ENCODE measurements at places on chromosomes 5 and 9. TPM values are rescaled to one million over a fixed set of nuclear protein-coding genes. Genes with fewer than 3 reads are reported as not detected.

CHSY3 gene
- total RNA-seq = 1.2 TPM

ALDOB gene
- not detected for total RNA-seq

DNAH5 gene
- 1.1 TPM for total RNA-seq

PCDHB10 gene
- total RNA-seq = 0.59 TPM

CYFIP2 gene
- 40.0 TPM for total RNA-seq

CATSPER3 gene
- not detected for total RNA-seq

CAMK2A gene
- total RNA-seq = not detected

RMI1 gene
- 5.7 TPM for total RNA-seq

NME5 gene
- 0.39 TPM for total RNA-seq

SLC38A9 gene
- total RNA-seq = 15.3 TPM

STPG3 gene
- not detected for total RNA-seq

CDH9 gene
- total RNA-seq = not detected

TSSK1B gene
- total RNA-seq = not detected

SMIM15 gene
- 31.2 TPM for total RNA-seq

SPINK4 gene
- total RNA-seq = not detected

MARCOL gene
- not detected for total RNA-seq

MUSK gene
- total RNA-seq = not detected

TSC1 gene
- total RNA-seq = 20.8 TPM

FOXD4L4 gene
- not detected for total RNA-seq

APBA1 gene
- total RNA-seq = 12.9 TPM

FOXD1 gene
- 0.05 TPM for total RNA-seq

KIF24 gene
- total RNA-seq = 3.1 TPM

IL4 gene
- not detected for total RNA-seq

LRRC14B gene
- not detected for total RNA-seq

FAM53C gene
- 19.3 TPM for total RNA-seq

AK1 gene
- total RNA-seq = 101 TPM

RPL35 gene
- 2,608 TPM for total RNA-seq

PCDHB16 gene
- 0.25 TPM for total RNA-seq

QRFP gene
- not detected for total RNA-seq

CXCL14 gene
- not detected for total RNA-seq

PCDHAC2 gene
- 0.73 TPM for total RNA-seq

PCDHA12 gene
- total RNA-seq = not detected

CDKN2B gene
- 21.0 TPM for total RNA-seq

PDZD2 gene
- total RNA-seq = 4.5 TPM

NRARP gene
- 35.8 TPM for total RNA-seq

ARHGAP26 gene
- total RNA-seq = 20.9 TPM

HEMGN gene
- total RNA-seq = not detected

LHX6 gene
- 16.9 TPM for total RNA-seq

RGS14 gene
- total RNA-seq = 7.2 TPM

LCN2 gene
- total RNA-seq = not detected

INSL4 gene
- not detected for total RNA-seq

MEGF10 gene
- 0.15 TPM for total RNA-seq

ANAPC2 gene
- 17.6 TPM for total RNA-seq

C1QTNF3 gene
- not detected for total RNA-seq

SLC25A48 gene
- total RNA-seq = not detected

NIPAL4 gene
- not detected for total RNA-seq

FAM120A gene
- 96.5 TPM for total RNA-seq

All from mammary microvascular endothelial cell (primary cell).